ENCODE measurements at places on chromosomes 5 and 9.
A peak's percentile ranks its signal among the peaks of the same experiment; 100 is the strongest.

DNA sequence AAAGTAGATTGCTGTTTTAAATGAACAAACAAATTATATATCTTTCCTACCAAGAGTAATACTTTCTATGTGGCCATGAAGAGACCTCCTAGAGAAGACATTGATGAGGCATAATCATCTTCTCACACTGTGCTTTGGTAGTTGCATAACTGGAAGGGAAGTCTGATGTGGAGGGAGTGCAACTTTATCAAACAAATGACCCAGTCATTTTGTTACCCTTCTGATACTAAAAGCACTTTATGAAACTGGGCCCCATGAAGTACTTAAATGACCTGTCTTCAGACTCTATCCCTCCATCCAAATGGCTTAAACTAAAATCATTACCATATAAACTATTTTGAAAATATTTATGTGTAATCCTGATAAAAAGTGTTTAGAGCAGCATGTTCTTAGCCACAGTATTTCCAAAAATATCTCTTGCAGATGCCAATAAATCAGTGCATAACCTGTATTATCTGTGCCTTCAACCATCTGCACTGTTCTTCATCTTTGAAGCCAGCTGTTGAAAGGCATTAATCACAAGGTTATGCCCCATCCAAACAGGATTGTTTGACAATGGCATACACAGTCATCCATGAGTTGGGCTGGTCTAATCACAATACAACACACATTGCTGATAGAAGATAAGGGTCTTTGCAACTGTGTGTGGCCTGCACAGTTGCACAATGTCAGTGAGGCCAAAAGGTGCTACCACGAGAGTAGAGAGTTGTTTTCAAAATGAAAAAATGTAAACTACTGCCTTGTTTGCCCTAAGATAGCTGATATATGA lies 31.9 kb upstream of the MIER3 start:
- peak; percentile 11 for DNase-seq

DNA sequence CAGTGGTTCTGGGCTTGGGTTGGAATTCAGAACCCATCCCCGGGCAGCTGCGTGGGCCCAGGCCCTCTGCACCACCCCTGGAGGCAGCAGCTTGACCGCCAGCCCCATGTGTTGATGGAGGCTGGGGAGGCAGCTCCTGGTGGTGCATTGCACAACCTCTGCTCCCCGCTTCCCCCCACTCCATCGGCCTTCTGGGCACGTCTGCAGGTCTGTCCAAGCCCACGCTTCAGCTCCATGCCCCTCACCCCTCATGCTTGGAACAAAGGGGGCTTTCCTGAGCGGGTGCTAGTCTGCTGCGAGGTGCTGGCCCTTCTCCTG lies 1.4 kb downstream of the NCS1 start:
- no peak for DNase-seq

DNA sequence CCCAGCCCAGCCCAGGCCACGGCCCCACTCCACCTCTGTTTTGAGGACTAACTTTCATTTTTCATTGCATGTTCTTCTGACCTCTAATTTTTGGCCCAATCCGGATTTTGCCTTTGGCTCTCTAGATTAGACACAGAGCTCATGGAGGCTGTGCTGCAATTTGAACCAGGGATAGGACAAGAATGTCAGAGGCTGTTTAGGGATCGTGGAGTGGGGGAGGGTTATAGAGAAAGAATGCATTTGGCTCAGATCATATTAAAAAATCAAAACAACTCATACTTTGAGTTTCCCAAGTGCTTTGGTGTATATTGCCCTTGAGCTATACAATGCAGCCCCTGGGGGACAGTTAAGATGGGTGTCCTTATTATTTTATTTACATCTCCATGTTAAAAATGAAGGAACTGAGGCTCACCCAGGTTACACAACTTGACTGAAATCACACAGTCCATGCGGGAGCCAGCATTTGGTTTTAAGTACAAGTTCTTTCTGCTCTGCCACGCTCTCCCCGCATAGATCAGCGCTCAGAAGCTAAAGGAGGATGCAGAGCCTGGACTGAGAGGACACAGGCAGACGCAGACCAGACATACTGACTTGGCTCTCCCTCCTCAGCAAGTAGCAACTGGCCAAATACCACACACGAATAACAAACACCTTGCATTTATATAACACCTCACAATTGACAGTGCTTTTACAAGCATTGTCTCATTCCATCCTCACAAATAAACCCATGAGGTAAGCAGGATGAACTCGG lies 126.4 kb upstream of the RAI14 start:
- no peak for DNase-seq

GRCh38 chr5:101292199-101292598 lies 389.1 kb upstream of the ST8SIA4 start:
- DNase-seq: no peak

DNA sequence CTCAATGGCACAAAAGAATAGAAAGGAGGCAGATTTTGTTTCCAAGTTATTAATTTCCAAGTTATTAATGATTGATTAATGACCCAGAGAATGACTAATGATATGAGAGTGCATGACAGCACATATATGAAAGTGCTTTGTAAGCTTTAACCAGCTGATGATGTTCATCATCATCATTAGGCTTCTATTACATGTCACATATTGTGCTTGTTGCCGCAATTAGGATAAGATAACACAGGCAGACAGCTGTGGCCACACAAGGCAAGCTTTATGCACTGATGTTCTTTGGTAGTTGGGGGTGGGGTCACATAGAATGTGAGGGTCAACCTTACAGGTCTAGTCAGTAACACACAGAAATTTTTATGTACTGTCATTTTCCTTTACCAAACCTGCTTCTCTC lies 219.7 kb downstream of the TRPM3 start:
- DNase-seq: no peak

DNA sequence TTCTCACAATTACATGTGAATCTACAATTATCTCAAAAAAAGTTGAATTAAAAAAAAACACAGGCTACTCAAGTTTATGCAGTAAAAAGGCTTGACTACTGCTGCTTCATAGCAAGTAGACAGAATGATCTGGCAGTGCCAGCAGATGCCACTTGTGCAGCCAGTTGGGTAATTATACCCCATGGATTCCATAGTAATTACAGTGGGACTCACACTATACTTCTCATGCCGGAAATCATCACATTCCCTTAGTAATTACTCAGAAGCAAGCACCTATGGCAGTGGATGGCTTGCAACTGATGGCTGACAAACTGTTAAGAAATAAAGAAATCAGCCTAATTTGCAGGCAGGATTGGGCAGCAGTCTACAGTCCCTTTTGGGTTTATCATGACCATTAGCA lies 463.2 kb upstream of the KLF4 start:
- no peak for DNase-seq

GRCh38 chr5:43601454-43602260 lies 1.3 kb upstream of the NNT start:
- peak; percentile 29 for DNase-seq

All from KBM-7 (cell line).